Stimulated activated CD8-positive, alpha-beta memory T cell treated with anti-CD3 and anti-CD28 coated beads, Interleukin-7, amount 100 ng/mL, for 24 hours (primary cell): ENCODE measurements at places on chromosomes 5 and 9.

- no peak for DNase-seq
Observed at GRCh38 chr9:112311497-112311896, 21.9 kb downstream of the PTBP3 start.

DNA sequence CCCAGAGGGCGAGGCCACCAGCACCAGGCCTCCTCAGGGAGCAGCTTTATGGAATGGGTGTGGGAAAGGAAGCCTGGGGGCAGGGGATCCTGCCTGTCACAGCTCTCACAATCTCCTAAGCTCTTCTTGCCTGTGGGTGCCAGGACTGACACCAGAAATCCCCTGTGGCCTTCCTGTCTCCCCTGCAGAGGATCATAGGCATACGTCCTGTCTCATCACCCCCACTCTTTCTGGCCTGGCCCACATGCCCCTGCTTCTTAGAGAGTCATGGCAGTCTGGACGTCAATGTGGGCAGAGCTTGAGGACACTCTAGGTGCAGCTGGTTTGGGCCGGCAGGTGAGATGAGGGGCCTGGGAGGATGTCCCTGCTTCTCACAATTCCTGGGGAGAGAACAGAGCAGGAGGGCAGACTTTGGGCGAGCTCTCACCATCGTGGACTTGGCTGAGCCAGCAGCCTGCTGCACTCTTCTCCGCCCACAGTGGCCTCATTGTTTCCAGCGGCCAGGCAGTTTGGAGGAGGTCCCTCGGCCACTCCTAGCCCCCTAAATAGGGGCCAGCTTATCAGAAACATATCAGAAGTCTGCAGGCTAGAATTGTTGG, 67.3 kb upstream of the ZFR start:
- DNase-seq = no peak

- no peak for DNase-seq
Observed at GRCh38 chr9:132973713-132974112, 4.8 kb upstream of the GFI1B start.

DNA sequence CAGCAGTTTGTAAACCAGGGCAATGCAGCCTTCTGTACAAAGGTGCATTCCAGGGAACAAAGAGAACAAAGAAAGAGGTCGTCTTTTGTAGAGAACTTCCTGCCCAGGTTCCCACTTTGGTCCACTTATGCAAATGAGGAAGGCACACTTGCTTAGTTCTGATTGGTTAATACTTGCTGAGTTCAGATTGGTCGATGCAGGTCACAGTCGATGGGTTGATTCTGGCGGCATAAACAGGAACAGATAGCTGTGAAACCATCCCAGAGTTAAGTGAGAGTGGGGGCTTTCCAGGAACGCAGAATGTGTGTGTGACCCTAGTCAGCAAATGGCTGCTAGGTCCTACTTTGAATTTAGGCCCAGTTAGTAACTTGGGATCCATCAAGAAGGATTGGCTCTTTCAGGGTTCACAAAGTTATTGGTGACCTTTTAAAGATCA, 1.8 kb upstream of the ADAMTS13 start:
- DNase-seq = no peak

DNA sequence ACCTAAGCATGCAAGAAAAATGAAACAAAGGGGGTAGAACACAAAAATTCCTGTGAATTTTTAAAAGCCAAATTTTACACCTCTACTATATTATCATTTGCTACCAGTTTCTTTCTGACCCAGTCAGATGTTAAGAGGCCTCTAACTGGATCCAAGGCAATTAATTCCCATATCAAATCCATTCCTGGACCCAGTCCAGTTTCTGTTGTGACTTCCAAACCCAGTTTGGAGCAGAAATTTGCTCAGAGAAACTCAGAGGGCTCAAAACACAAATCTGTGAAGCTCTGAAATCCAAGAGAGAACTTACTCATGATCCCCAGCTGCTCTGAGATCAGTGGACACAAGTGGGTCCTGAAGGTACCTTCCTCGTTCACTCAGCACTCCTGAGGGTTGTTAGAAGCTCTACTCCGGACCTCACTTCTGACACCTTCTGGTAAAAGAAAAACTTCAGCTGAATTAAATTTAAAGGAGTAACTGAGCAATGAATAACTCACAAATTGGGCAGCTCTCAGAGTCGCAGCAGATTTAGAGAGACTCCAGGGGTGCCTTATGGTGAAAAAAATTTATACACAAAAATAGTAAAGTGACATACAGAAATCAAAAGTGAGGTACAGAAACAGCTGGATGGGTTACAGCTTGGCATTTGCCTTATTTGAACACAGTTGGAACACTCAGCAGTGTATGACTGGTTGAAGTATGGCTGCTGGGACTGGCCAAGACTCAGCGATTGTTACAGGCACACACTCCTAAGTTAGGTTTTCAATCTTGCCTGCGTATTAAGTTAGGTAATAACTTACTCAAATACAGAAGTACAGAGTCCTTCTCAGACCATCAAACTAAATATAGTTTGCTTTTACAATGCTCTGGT, 32.4 kb downstream of the INSL4 start:
- DNase-seq = no peak

DNA sequence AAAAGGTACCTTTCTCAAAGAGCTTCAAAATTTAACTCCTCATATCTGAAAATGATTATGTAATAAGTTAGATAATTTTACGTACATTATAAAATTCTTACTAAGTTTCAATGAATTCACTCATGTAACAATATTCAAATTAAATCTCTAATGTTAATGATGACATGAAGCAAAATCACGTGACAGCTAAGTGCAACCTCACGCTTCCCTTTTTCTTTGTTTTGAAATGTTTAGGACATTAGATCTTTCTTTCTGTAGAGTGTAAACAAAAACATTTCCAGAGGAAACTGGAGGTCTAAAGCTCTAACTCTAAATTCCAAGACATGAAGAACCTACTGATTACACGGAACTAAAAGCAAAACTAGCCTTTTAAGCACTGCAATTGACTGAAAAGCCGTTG, 227.3 kb upstream of the TBCA start:
- no peak for DNase-seq

GRCh38 chr9:75188756-75189155, 100.4 kb downstream of the OSTF1 start:
- no peak for DNase-seq

DNA sequence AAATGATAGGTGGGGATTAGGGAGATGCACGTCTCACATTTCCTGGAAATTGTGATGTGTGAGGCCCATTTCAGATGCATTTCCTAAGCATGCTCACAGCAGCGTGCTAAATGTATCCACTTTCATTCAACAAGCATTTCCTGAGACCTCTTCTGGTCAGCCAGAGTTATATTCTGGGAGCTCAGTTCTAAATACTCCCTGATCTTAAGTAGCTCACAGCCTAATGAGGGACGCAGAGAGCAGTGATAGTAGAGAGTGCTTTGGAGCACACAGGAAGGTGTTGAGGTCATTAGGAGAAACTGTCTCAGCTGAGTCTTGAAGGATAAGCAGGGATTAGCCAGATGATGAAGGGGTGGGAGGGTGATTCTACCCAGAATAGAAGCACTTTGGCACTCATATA, 46.2 kb upstream of the FSD1L start:
- no peak for DNase-seq

- DNase-seq = no peak
Observed at GRCh38 chr5:160925281-160925680, 73.3 kb upstream of the ATP10B start.

DNA sequence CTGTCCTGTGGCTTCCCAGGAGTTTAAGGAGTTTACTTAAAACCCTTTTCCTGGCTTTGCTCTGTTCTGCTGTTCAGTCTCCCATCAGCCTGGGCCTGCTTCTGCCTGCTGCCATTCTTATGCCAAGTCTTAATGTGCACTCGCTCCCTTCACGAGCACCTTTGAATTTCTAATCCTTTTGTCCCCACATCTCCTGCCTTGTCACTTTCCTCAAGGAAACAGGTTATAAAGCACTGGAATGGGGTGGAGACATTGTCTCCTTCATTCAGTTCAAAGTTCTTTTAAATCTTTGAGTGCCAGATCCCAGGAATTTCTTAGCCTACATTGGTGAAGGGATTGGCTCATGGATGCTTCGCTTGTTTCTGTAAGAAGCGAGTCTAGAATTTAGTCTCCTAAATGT, 87.2 kb upstream of the LIFR start:
- no peak for DNase-seq

DNA sequence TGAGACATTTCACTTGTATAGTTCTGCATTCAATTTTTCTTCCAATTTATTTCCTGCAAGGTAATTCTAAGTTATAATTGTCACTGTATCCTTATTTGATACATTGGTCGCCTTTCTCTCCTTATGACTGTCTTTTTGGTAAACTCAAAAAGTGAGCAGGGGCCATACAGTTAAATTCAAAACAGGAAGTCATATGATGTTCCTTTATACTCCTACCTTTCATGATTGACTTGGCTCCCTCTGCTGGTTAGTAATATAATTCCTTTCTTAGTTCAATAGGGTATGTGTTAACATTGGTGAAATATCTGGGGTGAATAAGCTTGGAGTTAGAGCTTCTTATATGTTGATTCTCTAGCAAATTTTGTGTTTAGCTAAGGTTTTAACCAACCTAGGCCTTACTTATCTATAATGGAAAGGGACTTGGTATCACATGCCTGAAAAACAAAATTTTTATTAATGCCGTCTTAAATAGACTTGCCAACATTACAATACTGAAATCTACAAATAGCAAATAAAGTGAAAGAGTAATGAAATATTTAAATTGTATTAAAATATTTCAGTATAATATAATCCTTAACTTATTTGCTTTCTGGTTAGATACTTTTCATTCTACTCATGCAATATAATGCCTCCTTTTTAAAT, 6.0 kb upstream of the NIPBL start:
- DNase-seq = no peak

DNA sequence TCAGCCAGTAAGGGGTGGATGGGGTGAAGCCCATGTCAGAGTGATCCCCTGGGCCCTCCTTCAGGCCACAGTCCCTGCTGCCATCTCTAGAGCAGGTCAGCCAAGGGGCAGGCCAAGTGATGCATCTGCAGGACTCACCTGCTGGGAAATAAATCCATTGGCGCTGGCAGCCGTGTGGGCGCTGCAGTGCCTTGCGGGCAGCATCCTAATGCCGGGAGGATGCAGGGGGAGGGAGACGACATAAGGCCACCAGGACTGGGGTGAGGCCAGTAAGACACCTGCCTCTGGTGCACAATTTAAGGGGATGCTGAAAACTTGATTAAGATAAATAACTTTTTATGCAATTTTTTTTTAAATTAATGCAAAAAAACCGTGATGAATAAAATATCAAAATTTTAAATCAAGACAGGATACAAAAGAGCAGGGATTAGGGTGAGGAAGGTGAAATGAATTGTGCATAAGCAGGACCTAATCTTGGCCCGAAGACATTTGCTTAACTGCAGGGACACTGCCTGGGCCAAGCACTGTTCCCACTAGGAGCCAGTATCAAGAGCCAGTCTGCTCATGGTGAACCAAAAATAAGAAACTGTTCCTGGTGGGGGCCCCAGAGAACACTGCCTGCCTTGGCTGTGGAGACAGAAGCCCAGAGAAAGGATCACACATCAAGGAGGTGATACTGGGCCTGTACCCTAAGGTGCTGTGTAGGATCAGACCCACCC, 67.5 kb upstream of the CPLX2 start:
- no peak for DNase-seq

GRCh38 chr5:17497446-17497845, 585 bp upstream of the TAF11L2 start:
- DNase-seq = no peak

- DNase-seq = no peak
Observed at GRCh38 chr9:93186215-93186945, 2.4 kb downstream of the WNK2 start.

DNA sequence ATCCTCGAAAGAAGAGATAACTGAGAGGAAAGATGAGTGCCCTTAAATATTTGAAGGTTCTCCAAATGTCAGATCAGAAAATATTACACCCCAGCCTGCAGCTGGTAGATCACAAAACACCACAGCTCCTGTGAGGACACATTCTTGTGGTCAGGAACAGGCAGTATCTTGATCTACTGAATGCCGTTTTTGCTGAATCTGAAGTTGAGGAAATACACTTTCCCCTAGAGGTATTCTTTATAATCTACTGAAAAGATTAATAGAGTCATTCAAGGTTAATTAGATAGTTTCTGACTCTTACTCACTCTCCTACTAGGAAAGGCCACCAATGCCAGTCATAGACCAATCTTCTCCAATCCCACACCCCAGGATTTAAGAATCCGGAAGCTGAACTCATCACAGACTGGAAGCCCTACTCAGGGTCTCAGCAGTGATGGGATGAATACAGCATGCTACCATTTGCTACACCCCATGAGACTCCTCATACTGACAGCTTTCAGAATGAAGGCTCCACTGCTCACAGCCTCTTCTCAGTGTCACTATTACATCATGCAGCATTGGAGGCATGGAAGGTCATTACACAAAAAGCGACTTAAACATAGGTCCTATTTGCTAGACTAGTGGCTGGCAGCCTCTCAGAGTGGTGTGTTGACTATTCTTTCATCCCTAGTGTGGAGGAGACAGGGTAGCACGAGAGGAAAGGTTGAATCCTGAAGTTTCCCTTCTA, 143.9 kb upstream of the SLC1A3 start:
- no peak for DNase-seq

- no peak for DNase-seq
Observed at GRCh38 chr5:88251048-88251711, 17.5 kb downstream of the TMEM161B start.

GRCh38 chr5:141680751-141681201, 1.3 kb downstream of the ARAP3 start:
- no peak for DNase-seq

DNA sequence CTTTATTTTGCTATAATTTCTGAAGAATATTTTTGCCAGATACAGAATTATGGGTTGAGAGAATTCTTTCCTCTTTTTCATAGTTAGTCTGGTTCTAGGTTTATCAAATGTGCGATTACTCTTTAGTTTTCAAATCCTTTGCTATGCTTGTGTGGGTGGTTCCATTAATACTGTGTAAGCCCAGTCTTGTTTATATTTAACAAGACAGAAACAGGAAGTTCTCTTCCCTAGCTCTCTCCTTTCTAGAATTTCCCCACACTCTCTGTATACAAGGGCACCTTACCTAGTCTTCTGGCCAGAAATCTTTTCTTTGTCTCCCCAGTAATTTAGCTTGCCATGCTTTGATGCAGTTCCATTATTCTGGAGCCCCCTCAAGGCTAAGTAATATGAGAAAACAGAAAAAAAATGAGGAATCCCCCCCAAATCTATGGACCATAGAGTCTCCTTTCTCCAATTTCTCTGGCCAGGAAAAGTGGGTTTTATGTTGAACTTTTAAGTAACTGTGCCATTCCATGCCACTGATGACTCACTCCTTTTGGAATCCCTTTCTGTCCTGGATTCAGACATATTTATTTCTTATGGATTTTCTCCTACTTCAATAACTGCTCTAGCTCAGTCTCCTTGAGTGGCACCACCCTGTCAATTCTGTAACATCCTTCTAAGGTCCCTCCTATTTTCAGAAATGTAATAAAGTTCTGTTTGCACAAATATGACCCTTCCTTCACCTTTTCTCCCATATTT, 1714.1 kb downstream of the EFNA5 start:
- DNase-seq = no peak

- no peak for DNase-seq
Observed at GRCh38 chr5:10034001-10034400, 215.7 kb downstream of the ATPSCKMT start.

GRCh38 chr5:132841305-132841704, 10.9 kb upstream of the SHROOM1 start:
- DNase-seq = no peak

GRCh38 chr9:86639287-86639686, 285.1 kb upstream of the TUT7 start:
- DNase-seq = no peak

- DNase-seq = no peak
Observed at GRCh38 chr5:76718880-76719279, 3.0 kb downstream of the F2R start.
